ENCODE measurements at places on chromosomes 4 and X.

GRCh38 chr4:76377481-76377901, 43.5 kb downstream of the CCDC158 start:
- DNase-seq: no peak

GRCh38 chr4:105808750-105809041, 86.6 kb upstream of the NPNT start:
- peak; percentile 92 for DNase-seq

- DNase-seq: no peak
These were observed 24.0 kb upstream of the RAP1GDS1 start for GRCh38 chr4:98237204-98237603.

GRCh38 chr4:105092768-105093167, 53.9 kb upstream of the TET2 start:
- DNase-seq: no peak

- DNase-seq: peak; percentile 6
These were observed 1248.1 kb downstream of the RAPGEF2 start for GRCh38 chr4:160350944-160351343.

DNA sequence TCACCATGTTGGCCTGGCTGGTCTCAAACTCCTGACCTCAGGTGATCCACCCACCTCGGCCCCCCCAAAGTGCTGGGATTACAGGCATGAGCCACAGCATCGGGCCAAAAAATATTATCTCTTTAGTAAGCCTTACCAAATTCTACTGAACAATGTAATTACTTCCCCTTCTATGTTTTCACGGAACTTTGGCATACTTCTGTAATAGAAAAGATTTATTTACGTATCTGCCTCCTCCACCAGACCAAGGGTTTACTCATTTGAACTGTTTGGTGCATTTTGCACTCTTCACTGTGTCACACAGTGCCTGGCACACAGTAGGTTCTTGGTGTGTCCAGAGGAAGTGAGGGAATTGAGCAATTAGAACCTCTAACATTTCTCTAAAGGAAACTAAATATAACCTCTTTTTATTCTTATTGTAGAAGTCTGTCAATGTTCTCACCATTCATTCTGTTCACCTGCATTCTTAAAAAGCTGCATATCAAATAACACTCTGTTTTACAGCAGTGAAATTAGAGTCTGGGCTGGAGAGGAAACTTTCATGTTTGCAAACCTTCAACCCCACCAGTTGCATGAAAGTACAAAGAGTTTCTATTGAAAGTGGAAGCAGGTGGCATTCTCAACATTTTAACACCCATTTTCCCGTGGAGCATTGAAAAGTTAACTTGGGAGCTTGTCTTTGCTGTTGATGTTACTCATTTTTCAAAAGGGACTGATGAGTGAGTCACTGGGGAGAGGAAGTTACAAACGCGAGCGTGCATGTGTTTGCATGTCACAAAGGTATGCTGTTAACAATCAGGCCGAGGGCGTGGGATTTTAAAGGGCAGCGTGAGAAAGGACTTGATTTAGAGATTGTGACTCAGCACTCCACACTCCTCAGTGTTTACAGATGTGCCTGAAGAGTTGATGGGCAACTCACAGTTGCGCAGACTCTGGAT, 314.1 kb downstream of the STK32B start:
- peak; percentile 94 for DNase-seq

GRCh38 chr4:168632301-168632725, 135.5 kb downstream of the PALLD start:
- no peak for DNase-seq

GRCh38 chrX:48522291-48522690, 683 bp downstream of the EBP start:
- no peak for DNase-seq

DNA sequence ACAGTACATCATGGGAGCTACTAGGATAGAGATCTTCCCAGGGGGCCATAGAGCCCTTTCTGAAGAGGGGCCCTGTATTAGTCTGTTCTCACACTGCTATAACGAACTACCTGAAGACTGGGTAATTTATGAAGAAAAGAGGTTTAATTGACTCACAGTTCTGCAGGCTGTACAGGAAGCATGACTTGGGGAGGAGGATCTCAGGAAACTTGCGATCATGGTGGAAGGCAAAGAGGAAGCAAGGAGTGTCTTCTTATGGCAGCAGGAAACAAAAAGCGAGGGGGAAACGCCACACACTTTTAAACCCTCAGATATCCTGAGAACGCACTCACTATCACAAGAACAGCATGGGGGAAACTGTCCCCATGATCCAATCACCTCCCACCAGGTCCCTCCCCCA, 4.2 kb upstream of the SLC9A6 start:
- no peak for DNase-seq

GRCh38 chr4:6368096-6368495, 98.4 kb downstream of the WFS1 start:
- DNase-seq: no peak

DNA sequence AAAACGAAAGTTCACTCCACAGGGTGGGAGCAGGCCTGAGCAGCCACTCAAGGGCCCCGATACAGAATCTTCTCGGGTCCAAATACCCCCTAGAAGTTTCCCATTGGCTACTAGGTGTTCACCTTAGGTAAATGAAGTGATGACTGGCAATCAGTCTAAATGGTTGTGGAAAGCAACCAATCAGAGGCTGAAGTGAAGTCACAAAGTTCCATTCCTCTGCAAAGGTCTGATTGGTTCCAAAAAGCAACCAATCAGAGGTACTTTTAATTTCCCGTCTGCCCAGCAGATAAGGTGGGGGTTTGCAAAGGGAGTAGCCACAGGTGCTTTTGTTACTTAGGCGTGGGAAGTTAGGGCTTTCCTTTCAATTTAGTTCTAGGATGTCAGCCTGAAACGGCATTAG, 58.2 kb upstream of the NKAP start:
- no peak for DNase-seq

DNA sequence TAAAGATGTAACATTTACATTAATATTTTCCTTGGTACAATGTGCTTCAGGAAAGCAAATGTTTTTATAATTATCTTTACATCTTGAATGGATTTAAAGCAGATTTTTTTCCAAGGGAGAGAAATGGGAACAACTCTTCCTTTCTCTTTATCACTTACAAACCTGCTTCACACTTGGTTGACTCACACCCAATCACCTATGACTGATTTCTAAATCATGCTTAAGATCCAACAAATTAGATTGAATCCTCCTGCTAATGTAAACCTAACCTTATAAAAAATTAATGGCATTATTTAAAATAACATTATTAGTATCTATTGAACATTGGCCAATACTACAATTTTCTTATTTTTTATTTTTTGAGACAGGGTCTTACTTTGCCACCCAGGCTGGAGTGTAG, 127.1 kb downstream of the INPP4B start:
- no peak for DNase-seq

DNA sequence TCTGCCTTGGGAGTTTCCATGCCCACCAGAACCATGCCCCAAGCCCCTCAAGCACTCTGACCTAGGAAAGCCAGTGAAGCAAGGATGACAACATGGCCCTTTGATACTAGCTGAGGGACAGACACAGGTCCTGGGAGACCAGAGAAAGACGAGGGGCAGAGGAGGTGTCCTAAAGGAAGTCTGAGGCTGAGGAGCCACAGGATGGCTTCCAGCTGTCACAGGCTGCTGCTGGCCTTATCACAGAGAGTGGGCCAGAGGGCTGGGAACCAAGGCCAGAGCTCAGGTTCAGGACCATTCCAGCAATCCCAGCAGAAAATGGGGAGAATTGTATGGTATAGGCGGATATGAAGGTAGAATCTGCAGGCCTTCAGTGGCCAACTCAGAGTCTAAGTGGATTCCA, 31.7 kb upstream of the MSANTD1 start:
- no peak for DNase-seq

DNA sequence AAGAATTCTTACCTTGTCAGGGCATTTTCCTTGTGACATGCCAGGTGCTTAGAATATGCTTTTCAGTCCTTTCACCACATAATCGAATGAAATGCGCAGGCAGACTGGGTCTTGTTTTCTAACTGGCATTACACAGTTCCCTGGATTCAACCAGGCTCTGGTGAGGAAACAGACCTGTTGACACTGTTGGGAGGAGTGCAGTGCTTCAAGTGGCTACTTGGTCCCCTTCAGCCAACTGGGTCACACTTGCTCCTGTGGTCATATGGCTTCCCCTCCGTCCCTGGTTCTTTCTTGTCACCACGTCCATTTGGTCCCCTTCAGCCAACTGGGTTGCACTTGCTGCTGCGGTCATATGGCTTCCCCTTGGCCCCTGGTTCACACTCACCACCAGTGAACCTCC, 9.7 kb downstream of the SMIM20 start:
- DNase-seq: no peak

DNA sequence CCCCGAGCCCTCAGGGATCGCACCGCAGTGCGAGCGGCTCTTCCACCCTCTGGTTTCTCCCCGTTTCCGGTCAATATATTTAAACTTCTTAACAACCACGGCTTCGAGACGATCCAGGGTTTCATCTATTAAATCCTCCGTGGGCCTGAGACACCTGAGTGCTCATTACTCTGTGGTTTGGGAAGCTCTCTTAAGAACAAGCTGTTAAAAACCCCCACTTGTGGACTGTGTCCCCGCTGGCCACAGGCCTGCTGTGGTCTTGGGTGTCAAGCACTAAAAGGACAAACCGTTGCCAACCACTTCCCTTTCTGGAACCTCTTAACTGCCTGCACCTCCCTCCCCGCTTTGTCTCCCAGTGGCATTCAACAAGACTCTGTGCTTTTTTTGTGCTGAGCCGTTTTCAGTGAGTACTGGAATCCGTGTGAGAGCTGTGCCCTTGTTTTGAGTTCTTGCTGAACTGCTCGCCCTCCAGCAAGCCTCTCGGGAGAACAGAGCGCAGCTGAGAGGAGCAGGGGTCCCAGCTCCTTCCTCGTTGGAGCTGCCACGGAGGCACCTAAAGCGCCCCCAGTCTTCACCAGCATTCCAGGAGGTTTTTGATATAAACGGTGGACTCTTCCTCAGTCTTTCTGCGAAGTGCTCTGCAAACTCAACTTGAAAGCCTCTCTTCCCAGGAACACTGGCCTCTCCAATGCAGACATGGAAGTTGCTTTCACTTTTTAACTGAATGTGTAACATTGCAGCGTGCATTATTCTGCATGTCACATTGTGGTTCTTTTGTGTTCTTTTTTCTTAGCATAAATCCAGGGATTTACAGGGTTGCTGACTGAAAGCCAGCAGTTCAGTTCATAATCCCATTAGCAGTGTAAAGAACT, 691 bp upstream of the IGFBP7 start:
- DNase-seq: peak; percentile 77

- DNase-seq: no peak
These were observed 26.9 kb upstream of the AMOT start for GRCh38 chrX:112867570-112867969.

DNA sequence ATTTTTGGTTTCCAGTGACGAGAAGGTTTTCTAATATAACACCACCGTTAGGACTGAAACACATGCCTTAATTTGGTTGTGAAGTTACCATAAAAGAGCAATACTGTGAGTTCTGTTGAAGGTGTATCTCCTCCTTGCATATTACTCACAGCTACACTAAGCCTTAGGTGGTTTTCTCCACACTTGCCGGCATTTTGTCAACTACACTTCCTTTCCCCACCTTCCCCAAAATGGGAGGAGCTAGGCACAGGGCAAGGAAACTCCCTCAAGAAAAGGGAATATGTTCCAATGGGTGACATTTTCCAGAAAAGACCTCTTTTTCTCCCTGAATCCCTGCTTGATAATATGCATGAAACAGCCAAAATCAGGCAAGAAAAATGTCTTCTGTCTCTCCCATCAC, 44.8 kb downstream of the RELL1 start:
- no peak for DNase-seq

- DNase-seq: no peak
These were observed 240.3 kb upstream of the NDST3 start for GRCh38 chr4:117793845-117794480.

GRCh38 chr4:74948236-74948635, 15.3 kb downstream of the PARM1 start:
- no peak for DNase-seq

GRCh38 chrX:109489174-109489573, 7.3 kb upstream of the GUCY2F start:
- no peak for DNase-seq

DNA sequence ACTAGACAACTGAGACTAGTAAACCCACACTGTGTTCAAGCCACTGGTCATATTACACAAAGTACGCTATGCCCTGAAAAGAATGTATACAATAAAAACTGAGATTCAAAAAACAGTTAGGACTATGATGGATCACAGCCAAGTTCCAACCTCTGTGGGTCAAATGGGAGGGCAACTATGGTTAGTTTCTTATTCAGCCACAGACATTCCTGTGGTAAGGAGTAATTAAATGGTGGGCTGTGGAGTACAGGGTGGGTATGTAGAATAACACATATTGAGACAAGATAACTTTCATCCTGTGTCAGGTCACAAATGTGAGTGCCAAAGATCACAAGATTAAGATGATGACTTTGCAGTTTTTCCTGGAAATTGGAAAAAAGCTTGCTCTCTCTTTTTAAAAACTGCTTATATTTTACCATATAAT, 167.2 kb downstream of the NPNT start:
- DNase-seq: peak; percentile 79

GRCh38 chr4:71473541-71474240, 134.9 kb downstream of the SLC4A4 start:
- DNase-seq: peak; percentile 54

- no peak for DNase-seq
These were observed 111.1 kb downstream of the HMX1 start for GRCh38 chr4:8760561-8760960.

DNA sequence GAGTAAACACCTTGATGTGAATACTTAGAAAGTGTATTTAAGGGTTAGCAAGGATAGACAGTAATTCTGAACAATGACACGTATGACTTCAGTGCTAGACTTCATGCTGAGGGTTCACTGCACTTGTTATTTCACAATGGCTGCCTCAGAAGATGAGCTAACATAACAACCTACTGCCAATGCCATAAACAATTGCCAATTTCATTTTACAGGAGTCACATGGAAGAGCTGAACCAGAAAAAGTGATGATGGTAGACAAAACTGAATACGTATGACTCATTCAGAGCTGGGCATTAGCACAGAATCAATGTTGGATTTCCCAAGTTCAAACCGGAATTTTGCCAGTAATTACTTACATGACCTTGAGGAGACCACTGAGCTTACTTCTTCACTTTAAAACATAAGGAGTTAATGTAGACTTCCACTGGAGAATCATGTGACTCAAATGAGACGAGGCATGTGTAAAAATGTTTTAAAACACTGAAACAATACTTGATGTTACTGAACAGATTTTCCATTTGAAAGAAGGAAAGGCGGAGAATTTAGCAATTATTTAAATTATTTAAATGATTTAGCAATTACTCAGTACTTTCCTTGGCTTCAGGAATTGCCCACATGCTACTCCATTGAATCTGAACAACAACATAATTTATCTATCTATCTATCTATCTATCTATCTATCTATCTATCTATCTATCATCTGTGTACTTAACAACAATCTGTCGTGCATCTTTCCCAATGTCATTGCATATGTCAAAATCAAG, 868.5 kb upstream of the SLIT2 start:
- peak; percentile 5 for DNase-seq
